ENCODE measurements at places on chromosomes 11 and 22.

GRCh38 chr11:65136515-65137096 lies 2.3 kb upstream of the SYVN1 start:
- no peak for DNase-seq

DNA sequence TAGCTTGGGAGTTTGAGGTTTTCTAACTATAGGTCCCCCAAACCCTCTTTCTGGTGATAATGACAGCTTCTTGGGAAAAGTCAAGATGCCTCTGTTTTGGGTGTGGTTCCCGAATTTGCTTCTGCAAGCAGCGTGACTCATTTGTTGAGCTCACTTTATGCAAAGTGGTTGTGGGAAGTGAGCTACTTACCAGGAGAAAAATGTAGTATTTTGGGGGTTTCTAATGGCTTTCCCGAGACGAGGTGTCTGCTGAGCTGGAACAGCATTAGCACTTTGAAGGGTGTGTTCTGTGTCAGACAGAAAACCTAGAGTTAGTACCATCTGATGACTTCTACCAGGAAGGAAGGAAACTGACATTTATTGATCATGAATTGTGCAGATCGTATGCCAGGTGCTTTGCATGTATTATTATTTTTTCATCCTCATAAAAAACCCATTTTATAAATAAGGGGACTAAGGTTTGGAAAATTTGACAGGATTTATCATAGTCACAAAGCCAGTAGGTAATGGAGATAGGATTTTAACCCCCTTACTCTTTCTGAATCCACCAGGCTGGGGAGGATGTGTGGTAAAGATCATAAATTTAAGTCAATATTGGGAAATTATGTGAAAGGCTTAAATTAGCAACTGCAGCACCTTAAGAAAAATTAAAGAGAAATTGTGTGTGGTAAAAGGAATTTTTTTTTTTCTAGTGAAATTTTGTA lies 108.8 kb upstream of the CD44 start:
- peak; percentile 35 for DNase-seq

DNA sequence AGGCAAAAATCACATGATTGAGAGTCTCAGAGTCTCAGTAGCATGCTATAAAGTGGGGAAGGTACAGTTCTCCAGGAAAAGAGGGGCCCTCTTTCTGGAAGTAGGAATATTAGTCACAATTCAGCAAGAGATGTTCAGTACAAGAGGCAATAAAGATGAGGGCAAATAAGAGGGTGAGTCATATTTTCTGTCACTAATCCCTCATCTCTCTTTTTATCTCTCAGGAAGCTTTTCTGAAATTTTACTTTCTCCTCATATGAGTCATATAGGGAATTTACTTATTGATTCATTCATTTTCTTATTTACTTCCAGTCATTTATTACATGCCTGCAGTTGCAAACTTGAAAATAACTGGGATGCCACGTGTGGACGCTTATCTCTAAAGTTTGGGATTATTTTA lies 3.4 kb upstream of the NXPE1 start:
- no peak for DNase-seq

DNA sequence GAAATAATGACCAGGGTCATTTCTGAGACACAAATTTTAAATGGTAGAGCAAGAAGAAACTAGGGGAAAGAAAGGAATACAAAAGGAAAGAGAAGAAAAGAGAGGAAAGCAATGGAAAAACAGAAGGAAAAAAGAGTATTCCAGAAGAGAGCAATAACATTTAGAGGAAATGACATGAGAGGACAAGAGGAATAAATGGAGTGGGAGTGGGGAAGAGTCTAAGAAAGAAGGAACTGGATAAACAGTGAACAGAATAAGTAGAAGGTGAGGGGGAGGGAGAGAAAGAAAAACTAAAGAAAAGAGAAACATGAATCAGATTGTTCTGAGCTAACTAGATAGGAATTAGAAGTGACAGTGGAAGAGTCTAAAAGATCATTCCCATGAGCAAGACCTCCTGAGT lies 28.4 kb downstream of the PRDM10 start:
- no peak for DNase-seq

DNA sequence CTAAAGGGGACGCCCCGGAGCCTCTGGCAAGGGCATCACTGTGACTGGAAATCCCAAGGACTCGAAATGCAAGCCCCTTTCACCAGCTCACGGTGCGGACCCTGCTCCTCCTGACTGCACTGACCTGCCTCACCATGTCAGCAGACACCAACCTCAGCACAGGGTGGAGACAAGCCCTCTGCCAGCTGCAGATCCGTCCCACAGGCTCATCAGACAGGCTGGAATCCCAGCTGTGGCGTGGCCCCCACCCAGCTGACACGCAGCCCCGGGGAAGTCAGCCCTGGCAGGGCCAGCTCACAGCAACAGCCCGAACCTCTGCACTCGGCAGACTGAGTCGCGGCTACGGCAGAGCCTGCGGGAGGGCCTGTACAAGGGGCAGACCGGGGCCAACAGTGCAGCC lies 36.8 kb downstream of the BRD1 start:
- DNase-seq: no peak

DNA sequence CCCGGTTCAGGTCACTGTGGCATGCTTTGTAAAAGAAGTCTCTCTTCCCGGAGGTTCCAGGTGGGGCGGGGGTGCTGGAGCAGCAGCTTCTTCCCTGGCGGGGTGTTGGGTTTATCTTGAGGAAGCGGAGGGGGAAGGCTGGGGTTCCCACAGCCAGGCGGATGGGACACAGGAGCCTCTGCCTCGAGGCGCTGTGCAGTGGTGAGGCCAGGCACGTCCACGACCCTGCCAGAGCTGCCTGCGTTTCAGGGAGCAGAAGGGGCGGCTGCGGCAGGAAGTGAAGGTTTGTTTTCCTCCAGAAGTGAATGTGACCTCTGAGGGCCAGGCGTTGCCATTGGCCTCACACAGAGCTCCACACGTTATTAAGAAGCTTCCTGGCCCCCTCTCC lies 20.1 kb upstream of the ADORA2A start:
- DNase-seq: peak; percentile 41
